ENCODE measurements at places on chromosomes 6 and 20. TPM values are rescaled to one million over a fixed set of nuclear protein-coding genes. Genes with fewer than 3 reads are reported as not detected.

DNA sequence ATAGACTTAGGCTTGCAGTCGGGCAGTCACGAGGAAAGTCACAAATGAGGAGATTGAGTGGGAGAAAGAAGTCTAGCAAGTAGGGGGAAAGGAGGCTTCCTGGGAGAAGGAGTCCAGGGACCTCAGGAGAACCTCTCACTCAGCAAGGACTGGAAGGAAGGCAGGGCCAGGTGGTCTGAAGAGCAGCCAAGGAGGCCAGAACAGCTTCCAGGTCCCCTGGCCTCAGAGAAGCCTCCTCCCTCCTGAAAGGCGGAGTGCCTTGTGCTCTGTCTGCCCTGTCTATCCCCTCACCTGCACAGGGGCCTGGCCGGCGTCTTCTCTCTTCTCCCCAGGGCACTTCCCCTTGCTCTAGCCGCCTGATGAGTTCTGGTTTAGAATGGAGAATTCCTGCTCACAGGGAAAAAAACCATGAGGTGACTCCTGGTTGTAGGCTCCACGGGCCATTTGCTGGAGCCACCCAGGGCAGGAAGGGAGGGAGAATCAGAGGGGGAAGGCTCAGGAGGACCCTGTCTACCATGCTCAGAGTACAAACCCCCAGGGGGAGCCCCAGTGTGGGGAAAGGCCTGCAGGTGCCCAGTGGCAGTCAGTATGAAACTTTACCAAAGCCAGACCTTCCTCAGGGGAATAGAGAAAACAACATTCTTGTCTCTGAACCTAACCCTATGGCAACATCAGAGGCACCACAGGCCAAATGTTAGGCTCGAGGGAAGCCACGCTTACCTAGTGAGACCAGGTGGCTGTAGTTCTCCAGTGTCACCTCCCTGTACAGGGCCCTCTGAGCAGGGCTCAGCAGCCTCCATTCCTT lies 11.2 kb downstream of the ZNF337 start:
- no peaks in the 10 kb centered on the region for H3K4me1 ChIP-seq
- H3K4me3 ChIP-seq = no peak overlapping the region
- DNase-seq = no peak

DNA sequence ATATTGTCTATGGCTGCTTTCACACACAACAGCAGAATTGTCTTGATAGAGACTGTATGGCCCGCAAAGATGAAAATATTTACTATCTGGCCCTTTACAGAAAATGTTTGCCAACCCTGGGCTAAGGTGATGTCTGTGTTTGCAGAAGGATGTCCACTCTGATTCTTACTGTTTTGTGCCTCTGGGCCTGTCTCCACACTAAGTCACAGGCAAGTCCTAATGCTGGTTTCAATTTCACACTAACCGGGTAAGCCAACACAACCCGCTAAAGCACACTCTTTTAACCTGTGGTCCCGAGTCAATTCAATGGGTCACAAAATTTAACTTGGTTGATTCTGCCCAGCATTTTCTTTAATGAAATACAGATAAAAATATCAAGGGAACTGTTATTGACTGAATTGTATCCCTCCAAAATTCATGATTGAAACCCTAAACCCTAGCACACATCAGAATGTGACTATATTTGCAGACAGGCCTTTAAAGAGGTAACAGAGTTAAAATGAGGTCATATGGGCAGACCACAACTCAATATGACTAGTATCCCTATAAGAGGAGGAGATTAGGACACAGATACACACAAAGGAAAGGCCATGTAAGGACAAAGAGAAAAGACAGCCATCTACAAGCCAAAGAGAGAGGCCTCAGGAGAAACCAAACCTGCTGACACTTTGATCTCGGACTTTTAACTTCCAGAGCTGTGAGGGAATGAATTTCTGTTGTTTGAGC lies 78.4 kb downstream of the FYN start:
- no peaks in the 10 kb centered on the region for H3K27me3 ChIP-seq
- peaks cover 67% of the 10 kb centered on the region for H3K4me1 ChIP-seq

The HLA-DOB gene
- total RNA-seq = not detected

DNA sequence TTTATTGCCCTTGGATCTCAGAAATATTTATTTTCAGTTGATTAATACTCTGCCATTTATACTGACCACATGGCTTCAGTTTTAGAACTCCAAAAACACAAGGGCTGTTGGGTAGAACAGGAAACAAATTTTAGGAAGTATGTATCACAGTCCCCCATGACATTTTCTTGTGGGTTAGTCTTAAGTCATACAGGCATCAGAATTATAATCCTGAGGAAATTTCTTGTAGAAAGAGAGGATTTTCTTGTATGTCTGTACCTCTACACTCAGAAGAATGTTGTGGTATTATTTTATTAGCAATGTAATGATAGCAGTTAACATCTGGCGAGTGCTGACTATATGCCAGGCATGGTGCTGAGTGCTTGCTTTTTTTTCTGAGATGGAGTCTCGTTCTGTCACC lies 302.9 kb downstream of the CLIC5 start:
- peaks cover 18% of the 10 kb centered on the region for H3K27me3 ChIP-seq
- no peak overlapping the region for H3K27ac ChIP-seq
- no peak overlapping the region for H3K4me3 ChIP-seq
- peaks cover 4% of the 10 kb centered on the region for H3K4me1 ChIP-seq
- no peak for DNase-seq
- no peaks in the 10 kb centered on the region for H3K36me3 ChIP-seq

The MYCT1 gene
- 15.0 TPM for total RNA-seq

GRCh38 chr20:62161347-62161746 lies 17.8 kb downstream of the SS18L1 start:
- H3K4me3 ChIP-seq = no peak overlapping the region
- no peak for DNase-seq
- peaks cover 13% of the 10 kb centered on the region for H3K4me1 ChIP-seq
- H3K27ac ChIP-seq = no peak overlapping the region
- H3K36me3 ChIP-seq = peaks cover 61% of the 10 kb centered on the region

Measured in left ventricle myocardium inferior (tissue), 1 donor.